GM03348 (cell line): ENCODE measurements at places on chromosomes 16 and 17.

GRCh38 chr17:66414561-66415175 lies 112.3 kb downstream of the PRKCA start:
- DNase-seq: no peak

DNA sequence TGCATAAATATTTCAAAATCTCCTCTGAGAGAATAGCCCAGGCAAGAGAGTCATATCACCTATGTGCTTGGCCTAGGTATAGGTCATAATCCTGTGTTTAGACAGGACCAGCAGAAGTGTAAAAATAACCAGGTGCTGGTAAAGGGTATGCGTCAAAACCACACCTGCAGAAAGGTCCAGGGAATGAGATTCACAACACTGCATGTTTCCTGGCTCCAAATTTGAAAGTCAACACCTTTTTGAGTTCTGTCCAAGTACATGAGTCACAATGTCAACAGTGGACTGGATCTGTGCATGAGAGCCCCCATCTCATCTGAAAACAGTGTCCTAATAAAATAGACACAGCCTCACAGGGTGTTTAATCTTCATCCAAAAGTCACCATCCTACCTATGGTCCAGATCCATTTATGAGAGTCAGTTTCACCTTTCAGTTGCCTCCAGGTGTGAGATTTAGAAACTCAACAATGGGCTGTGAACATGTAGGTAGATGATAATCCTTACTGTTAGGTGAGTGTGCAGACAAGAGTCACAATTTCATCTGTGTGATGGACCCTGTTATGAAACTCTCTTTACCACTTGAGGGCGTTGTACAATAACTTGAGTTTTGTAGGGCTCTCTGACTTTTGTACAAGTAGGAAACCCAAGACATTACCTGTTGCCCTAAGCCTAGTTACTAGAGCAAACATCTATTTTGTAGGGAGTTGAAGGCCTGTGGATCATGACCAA lies 2100.7 kb downstream of the TP53TG3F start:
- no peak for DNase-seq

DNA sequence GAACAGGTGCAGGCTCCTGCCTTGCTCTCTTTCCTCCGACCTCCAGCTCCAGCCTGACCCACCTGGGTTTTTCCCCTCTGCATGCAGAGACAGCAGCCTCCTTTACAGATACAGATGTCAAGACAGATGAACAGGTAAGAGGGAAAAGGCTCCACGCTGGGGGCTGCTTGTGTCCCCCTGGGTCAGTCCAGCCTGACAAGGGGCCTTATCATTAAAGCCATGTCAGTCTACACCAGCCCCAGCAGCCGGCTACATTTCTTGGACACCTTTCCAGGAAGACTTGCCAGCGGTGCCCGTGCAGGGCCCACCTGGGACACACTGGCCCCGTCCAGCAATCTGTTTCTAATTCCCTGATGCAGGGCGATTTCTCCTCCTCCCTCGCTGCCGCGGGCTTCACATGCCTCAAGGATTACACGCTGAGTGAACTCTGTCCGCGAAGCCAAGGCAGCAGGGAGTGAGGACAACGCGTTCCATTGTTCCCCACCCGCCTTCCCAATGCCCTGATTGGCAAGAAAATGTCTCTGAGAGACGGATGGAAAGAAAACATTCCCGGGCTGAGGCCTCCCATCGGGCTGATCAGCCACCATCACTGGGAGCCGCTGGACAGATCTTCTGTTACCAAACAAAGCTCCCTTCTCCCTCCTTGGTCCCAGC lies 184.7 kb downstream of the C16orf95 start:
- peak; percentile 78 for DNase-seq

DNA sequence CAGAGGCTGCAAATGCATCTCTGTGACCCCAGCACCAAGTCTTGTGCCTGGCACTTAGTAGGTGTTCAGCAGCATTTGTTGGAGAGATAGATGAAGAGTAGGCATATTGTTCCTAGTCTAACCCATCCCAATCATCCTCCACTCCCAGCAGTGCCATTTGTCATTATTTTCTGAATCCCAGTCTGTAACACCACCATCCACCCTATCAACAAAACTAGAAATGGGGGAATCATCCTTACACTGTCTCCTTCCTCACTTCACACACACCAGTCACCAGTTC lies 95.9 kb upstream of the TBX2 start:
- no peak for DNase-seq

GRCh38 chr17:58802188-58802587 lies 46.5 kb downstream of the PPM1E start:
- no peak for DNase-seq

DNA sequence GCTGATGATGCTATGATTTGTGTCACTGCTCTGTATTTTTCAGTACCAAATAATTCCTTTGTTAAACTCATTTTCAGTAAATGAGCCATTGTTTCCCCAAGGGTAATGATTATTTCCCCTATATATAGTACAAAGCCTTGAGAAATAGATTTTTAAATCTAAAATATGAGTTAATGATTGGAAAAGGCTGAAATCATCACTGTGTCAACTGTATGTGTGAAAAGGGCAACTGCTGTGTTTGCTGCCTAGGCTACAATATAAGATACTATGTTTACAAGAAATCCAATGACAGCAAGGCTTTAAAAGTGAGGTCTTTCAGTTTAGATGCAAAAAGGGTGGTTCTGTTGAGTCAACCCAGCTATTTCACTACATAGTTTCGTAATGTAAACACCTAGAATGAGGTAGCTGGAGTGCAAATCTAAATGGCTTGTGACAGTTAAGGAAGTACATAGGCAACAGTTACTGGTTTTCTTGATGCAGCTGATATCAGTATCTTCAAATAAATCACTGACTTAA lies 15.3 kb downstream of the NLK start:
- no peak for DNase-seq

GRCh38 chr17:68694791-68695485 lies 93.8 kb upstream of the FAM20A start:
- DNase-seq: peak; percentile 56

GRCh38 chr17:61255647-61256046 lies 144.0 kb upstream of the TBX2 start:
- DNase-seq: no peak

DNA sequence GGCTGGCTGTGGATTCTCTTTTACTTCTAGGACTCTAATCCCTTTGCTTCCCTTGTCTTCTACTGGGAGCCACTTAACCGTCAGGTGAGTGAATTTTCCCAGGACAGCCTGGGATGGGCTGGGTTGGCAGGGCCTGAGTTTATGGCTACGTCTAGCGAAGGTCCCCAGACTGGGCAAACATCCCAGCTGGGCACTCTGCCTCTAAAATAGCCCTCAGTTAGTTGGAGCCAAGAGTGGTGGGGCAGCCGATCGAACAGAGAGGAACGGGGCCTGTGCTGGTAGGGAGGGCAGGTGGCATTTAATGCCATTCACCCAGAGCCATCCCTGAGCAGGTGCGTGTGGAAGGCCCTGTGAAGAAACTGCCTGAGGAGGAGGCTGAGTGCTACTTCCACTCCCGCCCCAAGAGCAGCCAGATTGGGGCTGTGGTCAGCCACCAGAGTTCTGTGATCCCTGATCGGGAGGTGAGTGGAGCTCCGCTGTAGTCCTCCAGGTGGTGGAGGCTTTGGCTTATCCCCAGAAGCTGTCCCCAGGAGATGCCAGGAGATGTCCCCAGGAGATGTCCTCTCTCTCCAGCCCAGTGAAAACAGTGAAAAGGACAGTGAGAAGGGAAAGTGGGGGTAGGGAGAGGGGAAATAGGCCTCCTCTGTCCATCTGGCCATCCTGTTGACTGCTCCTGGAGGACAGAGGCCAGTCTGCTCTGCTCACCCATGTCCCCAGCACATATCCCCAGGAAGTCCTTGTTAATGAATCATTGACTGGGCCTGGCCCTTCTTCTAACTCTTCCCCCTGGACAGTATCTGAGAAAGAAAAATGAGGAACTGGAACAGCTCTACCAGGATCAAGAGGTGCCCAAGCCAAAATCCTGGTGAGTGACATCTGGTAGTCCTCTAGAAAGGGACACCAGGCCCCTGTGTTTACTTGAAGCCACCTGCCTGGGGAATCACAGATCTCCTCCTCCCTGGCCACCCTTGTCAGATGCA lies 4.4 kb downstream of the PNPO start:
- no peak for DNase-seq

DNA sequence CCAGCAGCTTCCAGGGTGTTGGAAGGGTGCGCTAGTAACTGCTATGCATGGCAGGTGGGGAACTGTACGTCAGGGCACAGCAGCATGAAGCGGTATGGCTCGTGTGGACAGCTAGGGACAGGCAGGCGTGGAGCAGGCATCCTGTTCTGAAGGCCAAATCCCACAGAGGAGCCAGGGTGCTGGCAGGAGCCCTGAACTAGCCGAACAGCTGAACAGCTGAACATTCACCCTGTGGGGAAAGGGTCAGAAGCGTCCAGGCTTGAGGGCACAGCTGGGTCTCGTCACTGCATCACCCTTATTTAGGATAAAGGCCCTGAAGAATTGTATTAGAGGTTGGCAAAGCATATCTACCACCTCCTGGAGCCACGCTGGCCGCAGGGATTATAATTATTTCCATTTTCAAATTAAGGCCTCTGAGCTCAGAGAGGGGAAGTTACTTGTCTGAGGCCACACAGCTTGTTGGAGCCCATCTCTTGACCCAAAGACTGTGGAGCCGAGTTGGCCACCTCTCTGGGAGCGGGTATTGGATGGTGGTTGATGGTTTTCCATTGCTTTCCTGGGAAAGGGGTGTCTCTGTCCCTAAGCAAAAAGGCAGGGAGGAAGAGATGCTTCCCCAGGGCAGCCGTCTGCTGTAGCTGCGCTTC lies 3.3 kb upstream of the STH start:
- no peak for DNase-seq

GRCh38 chr16:79876332-79876730 lies 275.8 kb upstream of the MAF start:
- DNase-seq: no peak

DNA sequence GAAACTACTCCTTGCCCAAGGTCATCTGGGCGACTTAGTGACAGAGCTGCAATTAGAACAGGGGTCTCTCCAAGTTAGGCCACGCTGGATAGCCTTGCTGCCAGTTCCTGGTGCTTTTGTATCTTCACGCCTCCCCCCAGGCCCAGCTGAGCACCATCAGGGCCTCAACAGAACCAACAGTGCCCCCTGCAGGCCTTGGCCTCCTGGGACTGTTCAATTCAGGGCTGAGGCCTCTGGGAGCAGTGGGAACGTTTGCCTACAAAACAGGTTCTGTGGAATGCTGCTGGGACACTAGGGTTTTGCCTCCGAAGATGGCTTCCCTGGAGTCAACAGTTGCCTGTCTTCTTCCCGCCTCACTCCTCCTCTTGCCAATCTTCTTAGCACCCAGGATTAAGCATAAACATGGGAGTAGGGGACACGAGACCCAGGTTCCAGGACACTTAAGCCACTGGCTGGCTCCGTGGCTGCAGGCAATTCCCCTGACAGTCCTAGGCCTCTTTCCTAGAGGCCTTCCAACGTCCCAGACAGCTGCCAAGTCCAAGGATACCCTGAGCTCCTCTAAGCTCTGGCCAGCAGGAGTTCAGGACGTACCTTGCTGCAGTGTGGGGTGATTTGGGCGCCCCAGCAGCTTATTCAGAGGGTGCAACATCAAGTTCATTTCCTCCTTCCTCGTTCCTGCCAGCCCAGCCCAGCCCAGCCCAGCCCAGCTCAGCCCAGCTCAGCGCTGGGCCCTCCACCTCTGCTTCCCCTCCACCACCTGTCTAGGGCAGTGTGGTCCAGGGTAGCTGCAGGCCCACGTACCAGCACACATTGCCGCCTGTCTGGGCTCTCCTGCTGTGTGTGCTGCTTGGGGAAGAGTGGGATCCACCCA lies 246.6 kb upstream of the RPL38 start:
- no peak for DNase-seq

DNA sequence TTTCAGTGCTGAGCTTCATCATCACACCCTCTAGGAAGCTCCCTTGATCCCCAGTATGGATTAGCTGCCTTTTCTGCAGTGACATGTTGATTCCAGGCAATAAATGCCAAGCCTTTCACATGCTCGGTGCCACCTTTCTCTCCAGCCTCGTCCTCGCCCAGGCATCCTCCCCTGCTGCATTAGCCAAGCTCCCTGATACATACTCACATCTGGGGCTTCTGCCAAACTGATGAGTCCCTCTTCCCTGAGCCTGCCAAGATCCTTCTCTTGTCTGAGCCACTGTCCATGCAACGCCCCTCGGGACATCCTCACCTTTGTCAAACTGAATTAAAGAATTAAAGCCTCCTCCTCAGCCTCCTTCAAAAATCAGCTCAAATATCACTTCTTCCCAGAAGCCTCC lies 538.5 kb upstream of the CDH11 start:
- peak; percentile 84 for DNase-seq

- DNase-seq: peak; percentile 92
These were observed 58.5 kb upstream of the CREBBP start for GRCh38 chr16:3938843-3939624.

DNA sequence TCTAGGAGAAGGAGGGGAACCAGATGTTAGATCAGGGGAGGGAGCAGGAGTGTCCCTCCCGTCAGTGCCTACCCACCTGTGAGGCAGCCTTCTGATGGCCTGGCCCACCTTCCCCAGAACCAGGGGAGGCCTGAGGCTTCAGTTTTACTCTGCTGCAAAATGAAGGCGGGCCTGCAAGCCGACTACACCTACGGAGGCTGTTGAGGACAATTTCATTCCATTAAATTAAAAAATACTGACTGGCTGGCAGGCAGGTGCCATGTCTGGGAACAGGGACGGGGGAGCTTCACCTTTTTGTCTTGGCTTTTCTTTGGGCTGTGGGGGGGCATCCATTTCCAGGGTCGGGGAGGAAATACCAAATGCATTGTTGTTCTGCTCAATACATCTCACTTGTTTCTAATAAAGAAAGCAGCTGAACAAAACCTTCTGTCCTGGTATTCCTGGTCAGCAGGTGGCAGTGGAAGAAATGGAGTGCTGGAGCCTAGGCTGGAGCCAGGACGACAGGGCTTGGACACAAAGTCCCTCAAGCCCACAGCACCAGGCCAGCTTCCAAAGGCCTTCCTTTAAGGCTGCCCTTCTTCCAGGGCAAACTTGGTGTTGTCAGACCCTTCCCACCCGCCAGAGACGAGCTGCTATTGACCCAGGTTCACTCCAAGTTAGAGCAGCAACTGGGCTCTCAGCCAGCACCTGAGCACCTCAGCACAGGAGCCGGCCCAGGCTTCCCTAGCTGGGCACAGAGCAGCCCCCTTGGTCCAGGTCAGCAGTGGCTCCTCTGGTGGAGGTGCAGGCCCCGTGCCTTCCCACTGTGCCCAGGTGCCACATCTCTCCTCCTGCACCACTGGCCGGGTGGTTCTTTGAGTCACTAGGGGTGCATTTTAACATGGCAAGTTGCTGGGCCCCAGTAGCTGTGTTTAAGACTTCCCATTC lies 23.5 kb downstream of the PLCD3 start:
- DNase-seq: no peak

- DNase-seq: no peak
These were observed 76.5 kb downstream of the CACNG3 start for GRCh38 chr16:24332582-24333090.

DNA sequence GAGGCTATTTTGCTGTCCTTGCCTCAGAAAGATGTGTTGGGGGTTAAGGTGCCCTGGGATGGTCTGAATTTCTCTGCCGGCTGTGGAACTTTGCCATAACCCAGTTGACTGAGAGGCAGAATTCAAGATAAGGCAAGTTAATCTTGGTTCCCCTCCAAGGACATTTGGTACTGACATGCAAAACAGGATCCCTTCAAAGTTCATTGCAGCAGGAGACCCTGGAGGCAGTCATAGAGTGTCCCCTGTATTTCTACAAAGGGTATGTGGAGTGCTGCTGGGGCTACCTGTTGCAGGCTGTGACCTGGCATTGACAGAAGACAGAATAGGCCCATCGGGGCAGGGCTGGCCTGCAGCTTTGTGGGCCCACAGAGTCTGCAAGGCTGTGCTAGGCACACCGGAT lies 135.6 kb upstream of the IRX3 start:
- no peak for DNase-seq
